Renal cortical epithelial cell (primary cell): ENCODE measurements at places on chromosomes 12 and 14.

GRCh38 chr12:76117067-76117691 lies 32.7 kb upstream of the NAP1L1 start:
- no peak for DNase-seq

DNA sequence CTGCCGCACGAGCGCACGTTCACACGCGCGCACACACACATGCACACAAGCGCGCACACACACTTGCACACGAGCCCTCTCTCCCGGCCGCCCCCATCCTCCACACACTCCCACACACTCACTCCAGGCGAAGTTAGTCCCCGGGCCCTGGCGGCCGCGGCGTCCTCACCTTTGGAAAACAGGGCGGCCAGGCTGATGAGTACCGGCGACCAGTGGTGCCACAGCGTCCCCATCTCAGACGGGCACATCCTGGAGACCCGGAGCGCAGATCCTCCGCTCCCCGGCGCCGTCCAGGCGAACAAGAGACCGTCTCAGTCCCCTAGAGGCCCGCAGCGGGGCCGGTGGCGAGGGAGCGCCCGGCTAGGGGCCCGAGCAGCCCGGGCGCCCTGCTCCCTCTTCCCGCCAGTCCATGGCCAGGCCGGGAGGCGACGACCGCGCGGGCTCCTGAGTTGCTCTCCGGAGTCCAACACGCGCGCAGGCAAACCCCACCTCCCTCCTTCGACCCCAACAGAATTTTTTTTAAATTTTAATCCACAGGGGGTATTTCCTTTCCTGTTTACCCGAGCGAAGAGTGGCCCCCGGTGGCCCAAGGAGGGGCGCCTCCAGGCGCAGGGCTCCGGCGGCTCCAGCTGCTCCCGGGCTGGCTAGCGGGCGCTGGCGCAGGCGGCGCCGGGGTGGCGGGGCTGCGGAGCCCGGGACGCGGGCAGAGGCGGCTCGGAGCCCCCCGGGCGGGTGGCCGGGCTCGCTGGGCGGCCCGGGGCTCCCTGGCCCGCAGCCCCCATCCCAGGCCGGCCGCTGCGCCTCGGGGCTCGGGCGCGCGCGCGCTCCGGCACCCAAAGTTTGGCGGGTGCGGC lies 506 bp downstream of the TMEM132D start:
- no peak for DNase-seq

DNA sequence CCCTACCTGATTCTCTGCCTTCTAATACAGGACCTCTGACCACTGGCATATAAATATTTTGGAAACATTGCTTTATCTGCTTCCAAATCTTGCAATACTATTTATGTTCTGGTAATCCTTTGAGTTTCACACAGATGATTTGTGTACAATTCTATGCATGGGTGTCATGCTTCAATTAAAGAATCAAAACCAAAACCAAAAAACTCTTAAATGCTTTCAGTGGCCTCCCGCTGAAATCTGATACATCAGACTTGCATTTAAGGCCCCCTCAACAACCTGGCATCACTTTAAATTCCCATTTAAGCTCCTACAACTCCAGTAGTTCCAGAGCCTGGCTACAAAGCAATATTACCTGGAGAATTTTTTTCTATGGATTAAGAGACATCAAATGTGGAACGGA lies 221.7 kb upstream of the NAV3 start:
- no peak for DNase-seq

- DNase-seq: no peak
Measured at GRCh38 chr12:90585640-90586304, 369.2 kb downstream of the CCER1 start.

GRCh38 chr14:24991288-24991687 lies 58.7 kb downstream of the STXBP6 start:
- no peak for DNase-seq

DNA sequence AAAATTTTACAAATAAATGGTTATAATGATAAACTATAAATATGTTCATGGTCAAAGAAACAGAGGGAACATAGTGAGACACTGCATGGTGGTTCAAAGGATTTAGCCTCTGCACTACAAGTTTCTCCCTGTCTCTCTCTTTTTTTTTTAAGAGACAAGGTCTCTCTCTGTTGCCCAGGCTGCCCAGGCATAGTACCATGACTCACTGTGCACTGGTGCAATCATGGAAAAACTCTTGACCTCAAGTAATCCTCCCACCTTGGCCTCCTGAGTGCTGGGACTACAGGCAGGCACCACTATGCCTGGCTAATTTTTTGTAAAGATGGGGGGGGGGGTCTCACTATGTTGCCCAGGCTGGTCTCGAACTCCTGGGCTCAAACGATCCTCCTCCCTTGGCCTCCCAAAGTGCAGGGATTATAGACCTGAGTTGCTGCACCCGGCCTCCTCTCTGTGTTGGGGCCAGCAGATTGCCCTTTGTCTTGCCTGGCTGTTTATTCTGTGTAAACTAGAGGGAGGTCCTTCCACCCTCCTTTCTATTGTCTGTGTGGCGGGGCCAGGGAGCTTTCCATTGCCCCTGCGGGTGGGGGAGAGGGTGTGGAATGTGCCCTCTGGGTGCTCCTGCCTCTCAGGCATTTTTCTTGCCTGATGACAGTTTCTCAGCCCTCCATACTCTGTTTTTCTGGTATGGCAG lies 22.1 kb downstream of the MTHFD1 start:
- DNase-seq: peak; percentile 84

GRCh38 chr14:88468406-88468805 lies 82.9 kb downstream of the SPATA7 start:
- DNase-seq: peak; percentile 75

- DNase-seq: no peak
Measured at GRCh38 chr14:33696165-33696564, 254.7 kb downstream of the EGLN3 start.
